ENCODE measurements at places on chromosomes 6 and 20. TPM values are rescaled to one million over a fixed set of nuclear protein-coding genes. Genes with fewer than 3 reads are reported as not detected.
A peak's percentile ranks its signal among the peaks of the same experiment; 100 is the strongest.

Gene PEX7
- 4.5 TPM for total RNA-seq

Gene GHRH
- not detected for total RNA-seq

Gene C6orf132
- 0.18 TPM for total RNA-seq

GRCh38 chr6:41625442-41625841 lies 12.8 kb upstream of the MDFI start:
- H3K27me3 ChIP-seq = peaks cover 7% of the 10 kb centered on the region
- DNase-seq = peak; percentile 22
- no peak overlapping the region for H3K27ac ChIP-seq
- no peak overlapping the region for H3K4me3 ChIP-seq
- H3K4me1 ChIP-seq = peaks cover 11% of the 10 kb centered on the region

GRCh38 chr6:43733471-43734293 lies 36.3 kb upstream of the VEGFA start:
- peaks cover 14% of the 10 kb centered on the region for H3K4me1 ChIP-seq
- no peaks in the 10 kb centered on the region for H3K36me3 ChIP-seq
- H3K27me3 ChIP-seq = no peaks in the 10 kb centered on the region

DNA sequence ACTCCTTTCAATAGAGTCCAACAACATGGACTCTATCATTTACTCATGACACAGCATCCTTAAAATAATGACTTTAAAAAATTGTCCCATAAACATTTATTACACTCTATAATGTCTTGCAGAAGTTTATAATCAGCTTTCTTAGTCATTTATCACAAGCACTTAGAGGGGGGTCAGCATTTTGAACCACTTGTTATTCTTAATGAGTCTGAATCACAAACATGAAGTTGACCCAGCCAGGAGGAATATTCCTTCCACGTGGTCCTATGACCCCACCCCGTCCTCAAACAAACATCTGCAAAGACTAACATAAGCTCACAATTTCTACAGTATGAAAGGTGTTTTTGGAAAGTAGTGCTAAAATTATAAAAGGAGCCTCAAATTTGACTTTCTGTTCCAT lies 91.1 kb downstream of the MTFR2 start:
- no peaks in the 10 kb centered on the region for H3K4me1 ChIP-seq
- DNase-seq = no peak
- no peak overlapping the region for H3K4me3 ChIP-seq
- no peak overlapping the region for H3K27ac ChIP-seq

DNA sequence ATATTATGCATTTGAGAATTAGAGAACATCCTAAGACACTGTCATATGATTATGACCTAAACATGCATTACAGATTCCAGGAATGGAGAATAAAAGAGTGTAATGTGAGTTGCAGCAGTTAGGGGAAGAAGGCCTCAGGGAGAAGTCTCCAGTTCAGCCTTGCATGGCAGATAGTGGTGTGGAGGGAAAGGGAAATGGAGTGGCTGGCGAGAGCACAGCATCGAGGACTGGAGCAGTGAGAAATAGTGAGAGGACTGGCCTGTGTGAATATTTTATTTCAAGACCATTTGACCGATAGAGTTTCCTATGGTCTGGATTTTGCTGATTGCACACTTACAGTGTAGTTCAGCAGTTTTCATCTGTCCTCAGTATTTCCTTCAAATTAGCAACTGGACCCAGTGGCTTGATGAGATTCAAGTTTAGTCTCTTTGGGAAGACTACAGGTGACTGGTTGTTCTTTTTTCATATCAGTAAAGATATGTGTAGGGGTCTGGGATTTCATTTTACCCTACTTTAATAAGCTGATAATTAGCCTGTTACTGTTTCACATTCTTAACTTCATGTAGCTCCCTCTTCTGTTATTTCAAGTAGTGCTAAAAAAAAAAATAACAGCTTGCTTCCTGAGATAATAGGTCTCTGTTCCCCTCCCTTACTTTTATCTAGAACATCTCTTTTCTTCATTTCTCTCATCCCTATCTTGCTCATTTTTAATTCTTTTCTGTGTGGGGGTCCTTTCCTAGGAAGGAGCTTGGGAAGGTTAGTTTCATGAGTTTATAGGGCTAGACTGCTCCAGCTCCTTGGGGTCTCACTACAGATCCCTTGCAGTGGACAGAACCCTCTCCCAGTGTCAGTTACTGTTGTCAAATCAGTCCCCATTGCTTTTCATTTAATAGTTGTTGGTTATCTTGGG lies 27.9 kb downstream of the BLTP3A start:
- H3K4me1 ChIP-seq = peaks cover 6% of the 10 kb centered on the region
- peaks cover 6% of the 10 kb centered on the region for H3K36me3 ChIP-seq
- no peak overlapping the region for H3K4me3 ChIP-seq
- DNase-seq = no peak
- H3K27ac ChIP-seq = no peak overlapping the region

Data from activated CD8-positive, alpha-beta T cell treated with anti-CD3 and anti-CD28 coated beads for 36 hours (primary cell).